T-cell (primary cell): ENCODE measurements at places on chromosomes 6 and 20.

DNA sequence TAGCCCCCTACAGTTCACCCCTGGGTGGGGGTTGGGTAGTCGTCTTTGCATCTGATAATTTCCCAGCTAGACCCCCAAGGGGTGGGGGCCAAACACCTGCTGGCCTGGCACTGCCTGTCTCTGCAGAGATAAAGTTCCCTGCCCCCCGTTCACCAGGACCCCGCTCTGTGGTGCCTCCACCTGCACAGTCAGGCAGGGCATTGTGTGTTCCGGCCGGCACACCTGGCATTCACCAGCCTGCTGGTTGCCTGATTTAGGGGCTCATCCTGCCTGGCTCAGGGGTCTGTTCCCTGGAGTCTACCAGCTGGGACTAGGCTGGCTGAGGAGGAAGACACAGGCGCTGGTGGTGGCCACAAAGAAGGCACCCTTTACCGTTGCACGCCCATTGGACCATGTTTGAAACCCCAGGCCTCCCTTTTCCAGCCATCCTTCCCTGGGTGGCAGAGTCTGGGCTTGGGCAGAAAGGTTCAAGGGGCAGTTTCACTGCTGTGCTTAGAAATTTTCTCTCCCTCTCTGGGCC, 30.8 kb upstream of the SCRT2 start:
- DNase-seq: no peak

GRCh38 chr6:122008101-122008999, 391.1 kb upstream of the HSF2 start:
- DNase-seq: no peak

DNA sequence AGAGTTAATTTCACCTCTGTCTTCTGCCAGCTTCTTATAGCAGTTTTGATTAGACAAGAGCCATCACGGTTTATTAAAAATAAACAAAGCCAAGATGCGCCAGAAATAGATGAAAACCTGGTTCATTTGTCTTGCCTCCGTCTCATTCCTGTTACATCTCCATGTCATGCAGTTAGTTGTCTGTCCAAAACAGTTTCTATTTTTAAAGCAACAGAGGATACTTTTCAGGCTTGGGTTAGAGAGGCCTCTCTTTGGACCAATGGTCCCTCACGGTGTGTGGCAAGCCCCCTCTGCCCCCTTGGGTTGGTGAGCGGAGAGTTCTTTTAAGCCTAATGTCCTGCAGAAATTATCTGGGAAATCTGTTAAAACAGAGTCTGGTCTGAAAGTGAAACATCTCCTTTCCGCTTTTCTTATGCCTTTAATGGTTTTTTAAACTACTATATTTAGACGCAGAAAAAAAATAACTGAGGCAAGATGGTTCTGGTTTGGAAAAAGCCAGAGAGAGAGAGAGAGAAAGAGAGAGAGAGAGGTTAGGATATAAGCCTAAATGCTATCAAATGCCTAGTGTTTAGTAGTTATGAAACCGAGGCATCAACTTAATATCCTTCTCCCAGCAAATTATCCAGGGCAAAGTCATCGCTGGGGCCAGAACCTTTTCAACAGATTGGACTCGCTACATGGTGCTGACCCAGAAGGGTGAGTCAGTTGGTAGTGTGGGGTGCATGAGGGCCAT, 64.5 kb downstream of the ZDHHC14 start:
- DNase-seq: no peak

DNA sequence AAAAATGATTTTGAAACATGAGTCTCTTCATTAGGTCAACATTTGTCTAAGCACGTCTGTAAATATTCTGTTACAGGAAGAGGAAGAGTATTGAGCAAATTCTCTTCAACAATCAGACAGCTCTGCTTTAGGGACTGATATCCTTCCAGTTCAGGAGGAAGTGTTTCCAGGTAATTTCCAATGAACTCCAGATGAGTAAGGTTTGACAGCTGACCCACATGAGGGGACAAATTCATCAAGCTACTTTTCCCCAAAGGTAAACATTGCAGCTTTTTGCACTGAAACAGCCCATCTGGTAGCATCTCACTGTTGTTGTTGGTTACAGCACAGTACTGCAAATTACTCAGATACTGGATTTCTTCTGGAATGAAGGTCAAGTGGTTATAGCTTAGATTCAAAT, 18.1 kb downstream of the ENPP1 start:
- no peak for DNase-seq

- DNase-seq: no peak
These were observed 52.0 kb upstream of the MTHFD1L start for GRCh38 chr6:150813319-150813992.

DNA sequence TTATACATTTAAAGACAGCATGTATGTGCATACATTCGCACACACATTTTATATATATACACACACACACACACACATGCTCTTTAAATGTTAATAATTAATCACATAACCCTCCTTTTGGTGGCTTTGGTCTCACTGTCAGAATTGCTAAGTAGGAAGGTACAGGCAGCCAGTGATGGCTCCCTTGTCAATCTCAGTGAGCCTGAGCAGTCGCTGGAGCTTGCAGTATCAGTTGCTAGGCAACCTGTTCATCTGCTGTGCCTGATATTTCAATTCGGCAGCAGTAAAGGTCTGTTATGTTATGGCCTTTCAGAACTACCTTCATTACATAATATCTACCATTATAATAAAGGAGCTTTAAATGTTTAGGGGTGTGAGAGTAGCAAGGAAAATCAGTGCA, 374.3 kb downstream of the LMBRD1 start:
- no peak for DNase-seq

DNA sequence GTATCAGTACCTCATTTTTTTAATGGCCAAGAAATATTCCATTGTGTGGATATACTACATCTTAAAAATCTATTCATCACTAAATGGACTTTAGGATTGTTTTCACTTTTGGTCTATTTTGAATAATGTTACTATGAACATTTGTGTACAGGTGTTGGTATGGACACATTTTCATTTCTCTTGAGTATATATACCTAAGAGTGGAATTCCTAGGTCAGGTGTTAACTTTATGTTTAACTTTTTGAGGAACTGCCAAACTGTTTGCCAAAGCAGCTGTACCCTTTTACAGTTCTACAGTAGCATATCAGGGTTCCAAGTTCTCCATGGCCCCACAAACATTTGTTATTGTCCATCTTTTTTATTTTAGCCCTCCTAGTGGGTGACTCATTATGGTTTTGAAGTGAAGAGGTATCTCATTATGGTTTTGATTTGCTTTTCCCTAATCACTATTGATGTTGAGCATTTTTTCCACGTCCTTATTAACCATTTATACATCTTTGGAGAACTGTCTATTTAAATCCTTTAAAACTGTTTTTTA, 28.2 kb downstream of the DSTN start:
- DNase-seq: no peak

- DNase-seq: no peak
These were observed 56.5 kb downstream of the GPR6 start for GRCh38 chr6:110034667-110035036.

DNA sequence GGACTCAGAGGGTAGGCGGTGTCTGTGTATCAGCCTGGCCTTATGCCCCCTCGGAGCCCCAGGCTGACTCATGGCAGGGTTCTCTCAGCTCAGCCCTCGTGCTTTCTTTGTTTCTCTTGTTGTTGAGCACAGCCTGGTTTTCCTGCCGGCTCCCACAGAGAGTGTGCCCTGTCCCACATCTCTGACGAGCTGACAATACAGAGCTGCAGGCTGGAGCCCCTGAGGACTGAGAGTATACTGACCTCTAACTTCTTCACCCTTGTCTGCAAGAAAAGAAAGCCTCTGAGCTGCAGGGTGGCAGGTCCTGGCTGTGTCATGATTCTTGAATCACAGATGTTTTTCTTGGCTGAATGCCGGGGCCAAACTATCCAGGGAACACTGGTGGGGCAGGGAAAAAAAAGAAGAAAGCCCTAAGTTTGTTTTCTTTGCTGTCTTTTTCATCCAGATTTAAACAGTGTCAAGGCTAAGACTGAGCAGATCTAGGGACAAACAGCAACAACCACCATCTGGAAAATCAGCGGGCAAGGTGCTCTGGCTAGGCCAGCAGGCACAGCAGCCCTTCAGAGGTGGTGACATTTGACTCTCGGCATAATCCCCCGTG, 63.3 kb upstream of the ZNF133 start:
- no peak for DNase-seq

- no peak for DNase-seq
These were observed 136.3 kb downstream of the PREX1 start for GRCh38 chr20:48691523-48691922.

DNA sequence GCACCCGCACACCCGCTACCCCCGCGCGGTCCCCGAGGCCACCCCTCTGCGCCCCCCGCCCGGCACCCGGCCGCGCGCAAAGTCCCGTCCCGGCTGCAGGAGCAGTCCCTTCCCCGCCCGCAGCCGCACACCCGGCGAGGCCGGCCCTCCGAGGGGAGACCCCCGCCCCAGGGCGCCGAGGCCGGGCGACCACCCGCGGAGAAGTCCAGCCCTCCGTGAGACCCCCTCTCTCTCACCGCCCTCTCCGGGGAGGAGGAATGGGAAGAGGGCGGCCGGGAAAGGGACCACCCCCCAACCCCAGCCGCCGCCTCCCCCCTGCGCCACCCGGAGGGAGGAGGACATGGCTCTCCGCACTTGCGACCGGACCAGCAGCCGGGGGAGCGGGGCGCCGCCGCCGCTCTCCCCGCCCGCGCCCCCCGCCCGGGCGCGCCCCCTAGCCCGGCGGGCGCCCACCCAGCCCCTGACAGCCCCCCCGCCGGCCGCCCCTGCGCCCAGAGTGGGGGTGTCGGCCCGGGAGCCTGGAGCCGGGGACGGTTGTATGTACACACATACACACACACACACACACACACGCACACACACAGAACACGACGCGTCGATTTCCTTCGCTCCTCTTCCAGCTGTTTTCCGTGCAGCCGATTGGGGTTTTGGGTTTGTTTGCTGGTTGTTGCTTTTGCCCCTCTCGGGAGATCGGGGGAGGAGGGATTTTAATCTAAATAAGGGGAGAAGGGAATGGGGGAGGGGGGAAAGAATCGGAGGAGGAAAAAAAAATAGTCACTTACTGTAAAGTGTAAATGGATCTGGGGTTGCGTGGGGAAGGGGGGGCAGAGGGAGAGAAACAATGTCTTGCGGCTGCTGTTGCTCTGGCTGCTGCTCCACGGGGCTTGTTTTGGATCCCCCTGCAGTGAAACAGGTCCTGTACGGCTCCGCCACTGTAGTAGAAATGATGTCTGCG, at the start of gene ATXN1:
Gene ATXN1 (minus strand): TSS at position 945 of the 955 bp plus-strand sequence.
- peak; percentile 72 for DNase-seq

DNA sequence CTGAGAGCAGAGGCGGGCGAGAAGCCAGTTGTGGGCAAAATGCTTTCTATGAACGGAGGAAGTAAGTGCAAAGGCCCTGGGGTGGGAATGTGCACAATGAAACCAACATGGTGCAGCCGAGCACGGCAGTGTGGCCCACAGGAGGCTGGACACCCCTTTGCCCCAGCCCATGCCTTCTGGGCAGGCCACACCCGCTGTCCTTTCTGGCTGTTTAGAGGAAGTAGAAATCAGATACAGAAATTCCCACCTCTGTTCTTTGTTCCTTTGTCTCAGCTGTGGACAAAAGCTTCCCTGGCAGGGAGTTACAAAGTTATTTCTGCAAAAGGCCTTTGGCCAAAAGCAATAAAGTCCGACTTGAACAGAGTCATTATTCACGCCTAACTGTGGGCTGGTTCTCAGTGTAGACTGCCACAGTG, 11.9 kb downstream of the SULF2 start:
- DNase-seq: no peak

GRCh38 chr20:56998438-56998837, 268.0 kb downstream of the BMP7 start:
- DNase-seq: no peak

DNA sequence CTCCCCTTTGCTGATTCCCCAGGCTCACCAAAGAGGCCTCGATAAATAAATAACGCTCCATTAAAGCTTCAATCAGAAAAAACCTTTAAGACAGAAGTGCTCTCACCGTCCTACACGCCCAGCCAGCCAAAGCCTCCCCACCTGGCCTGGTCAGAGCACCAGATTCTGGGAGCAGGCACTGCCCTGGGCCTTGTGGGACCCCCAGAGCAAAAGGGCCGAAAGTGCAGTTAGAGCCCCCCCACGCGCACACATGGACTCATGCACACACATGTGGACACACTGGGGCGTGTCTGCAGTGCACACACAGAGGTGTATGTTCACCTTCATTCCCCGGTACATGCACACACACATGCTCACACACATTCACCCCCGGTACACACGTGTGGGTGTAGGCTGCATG, 1.9 kb upstream of the NECAB3 start:
- DNase-seq: no peak
